Upper lobe of left lung (tissue), 6 donors: ENCODE measurements at places on chromosomes 6 and 20.
A peak's percentile ranks its signal among the peaks of the same experiment; 100 is the strongest.

DNA sequence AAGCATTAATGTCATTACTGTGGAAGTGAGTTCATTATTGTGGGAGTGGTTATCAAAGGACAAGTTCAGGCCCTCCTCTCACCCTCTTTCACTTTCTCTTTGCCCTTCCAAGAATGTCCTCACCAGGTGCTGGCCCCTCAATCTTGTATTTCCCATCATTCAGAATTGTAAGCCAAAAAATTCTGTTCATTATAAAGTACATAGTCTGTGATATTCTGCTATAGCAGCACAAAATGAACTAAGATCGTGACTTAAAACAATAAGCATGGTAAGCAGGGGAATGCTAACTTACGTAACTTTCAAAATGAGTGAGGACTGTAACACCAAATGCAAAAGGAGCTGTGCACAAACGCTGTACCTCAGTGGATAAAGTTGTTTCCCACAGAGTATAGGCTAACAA, 515.7 kb upstream of the BTBD3 start:
- DNase-seq, result no peak

DNA sequence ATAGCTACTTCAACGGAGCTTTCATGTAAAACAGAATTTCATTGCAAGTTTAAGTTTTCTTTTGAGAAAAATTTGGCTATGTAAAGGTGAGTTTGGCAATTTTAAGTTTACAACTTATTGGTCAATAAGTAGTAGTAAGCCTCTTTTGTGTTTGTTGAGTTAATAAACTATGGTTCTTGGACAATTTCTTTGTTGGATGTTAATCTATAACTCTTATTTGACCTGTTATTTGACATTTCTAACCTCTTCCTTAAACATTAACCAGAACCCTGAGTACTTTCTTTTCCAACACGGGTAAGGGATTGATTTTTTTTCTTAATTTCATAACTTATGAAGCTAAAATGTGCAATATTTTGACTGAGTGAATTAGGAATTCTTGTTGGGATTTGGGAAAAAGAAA, 354.4 kb downstream of the PRKN start:
- no peak for DNase-seq

DNA sequence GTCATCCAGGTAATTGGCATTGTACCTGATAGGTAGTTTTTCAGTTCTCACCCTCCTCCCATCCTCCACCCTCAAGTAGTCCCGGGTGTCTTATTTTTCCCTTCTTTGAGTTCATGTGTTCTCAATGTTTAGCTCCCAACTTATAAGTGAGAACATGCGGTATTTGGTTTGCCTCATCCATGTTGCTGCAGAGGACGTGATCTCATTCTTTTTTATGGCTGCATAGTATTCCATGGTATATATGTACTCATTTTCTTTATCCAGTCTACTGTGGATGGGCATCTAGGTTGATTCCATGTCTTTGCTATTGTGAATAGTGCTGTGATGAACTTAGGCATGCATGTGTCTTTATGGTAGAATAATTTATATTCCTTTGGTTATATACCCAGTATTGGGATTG, 45.8 kb downstream of the RPRD1B start:
- no peak for DNase-seq

DNA sequence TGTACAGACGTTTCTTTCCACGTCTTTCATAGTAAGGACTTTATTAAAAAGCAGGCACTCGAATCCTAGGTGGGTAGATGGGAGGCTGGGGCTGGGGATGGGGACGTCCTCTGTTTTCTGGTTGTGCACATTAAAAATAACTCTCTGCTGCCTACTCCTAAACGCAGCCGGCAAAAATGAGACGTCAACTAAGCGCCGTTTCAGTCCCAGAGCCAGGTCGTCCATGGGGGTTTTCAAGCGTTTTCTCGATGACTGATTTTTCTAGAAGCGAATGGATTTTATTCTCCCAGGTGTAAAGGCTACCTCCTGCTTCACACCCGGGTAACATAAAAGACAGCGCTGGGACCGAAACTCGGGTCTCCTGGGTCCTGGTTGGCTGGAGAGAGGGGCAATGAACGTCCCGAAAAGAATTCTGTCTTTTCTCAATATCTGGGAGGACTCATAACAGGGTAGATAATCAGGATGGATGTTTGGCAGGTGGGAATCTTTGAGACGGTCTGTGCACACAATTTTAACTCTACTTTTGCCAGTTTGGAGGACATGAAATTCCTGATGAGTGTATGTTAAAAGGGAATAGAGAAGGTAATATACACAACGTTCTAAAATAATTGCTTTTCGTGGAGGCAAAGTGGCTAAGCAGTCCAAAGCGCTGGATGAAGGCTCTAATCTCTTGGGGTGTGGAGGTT, 25.2 kb downstream of the GPX6 start:
- DNase-seq, result no peak

- no peak for DNase-seq
Measured at GRCh38 chr20:8983478-8984345, 85.2 kb upstream of the PLCB4 start.

- DNase-seq, result peak; percentile 35
Measured at GRCh38 chr6:119339941-119340456, 9.6 kb downstream of the MAN1A1 start.

DNA sequence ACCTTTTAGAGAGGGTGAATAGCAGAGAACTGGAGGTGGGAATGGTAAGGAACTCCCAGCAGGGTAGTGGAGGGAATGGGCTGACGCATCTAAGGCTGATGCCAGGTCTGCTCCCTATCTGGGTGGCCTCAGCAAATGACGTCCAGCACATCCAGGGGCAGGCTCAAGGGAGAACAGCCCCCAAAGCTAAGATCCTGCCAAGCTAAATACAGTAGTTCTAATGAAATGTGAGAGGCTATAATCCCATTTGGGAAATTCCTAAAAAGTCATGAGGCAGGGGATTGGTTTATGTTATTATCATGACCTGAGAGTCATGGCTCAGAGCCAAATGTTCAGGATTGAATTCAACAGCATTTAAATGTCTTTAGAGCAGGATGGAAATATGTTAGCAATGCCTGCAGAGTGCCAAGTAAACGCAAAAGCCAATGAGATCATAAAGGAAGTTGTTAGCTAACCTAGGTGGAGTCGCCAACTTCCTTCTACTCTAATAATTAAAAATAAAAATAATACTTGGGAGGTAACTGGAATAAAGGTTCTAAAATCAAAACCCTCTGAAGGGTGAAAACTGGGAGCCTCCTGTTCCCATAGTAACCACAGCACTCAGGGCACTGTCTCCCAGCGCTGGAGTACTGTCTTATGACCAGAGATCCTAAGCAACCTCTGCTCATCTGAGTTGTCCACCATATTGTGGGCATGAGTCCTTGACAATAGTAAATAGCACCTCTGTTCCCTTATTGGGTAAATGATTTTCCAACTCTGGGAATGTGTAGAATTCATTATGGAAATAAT, 34.8 kb downstream of the IYD start:
- DNase-seq, result no peak
